ENCODE measurements at places on chromosomes 16 and 17.

DNA sequence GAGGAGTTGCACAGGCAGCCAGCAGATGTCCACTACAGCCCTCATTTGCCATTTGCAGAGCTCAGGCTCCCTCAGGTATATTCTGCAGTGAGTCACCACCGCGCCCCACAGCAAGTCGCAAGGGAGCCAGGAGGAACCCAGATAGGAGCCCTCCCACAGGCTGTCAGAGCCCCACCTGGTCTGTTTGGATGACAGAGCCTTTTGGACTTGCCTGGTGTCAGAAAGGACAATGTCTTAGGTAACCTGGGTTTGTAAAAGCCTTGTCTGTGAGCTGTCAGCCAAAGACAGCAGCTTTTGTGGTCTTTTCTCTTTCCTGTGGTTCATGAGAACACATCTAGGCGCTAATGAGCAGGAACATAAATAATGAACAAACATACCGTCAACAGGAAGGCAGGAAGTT, 70.9 kb downstream of the GNAO1 start:
- ATAC-seq: peak; percentile 38

GRCh38 chr17:78598013-78598471, 20.8 kb upstream of the DNAH17 start:
- no peak for ATAC-seq

GRCh38 chr16:29756654-29757053, 10.9 kb upstream of the C16orf54 start:
- peak; percentile 33 for ATAC-seq

GRCh38 chr17:6408276-6408675, 26.6 kb downstream of the AIPL1 start:
- no peak for ATAC-seq

DNA sequence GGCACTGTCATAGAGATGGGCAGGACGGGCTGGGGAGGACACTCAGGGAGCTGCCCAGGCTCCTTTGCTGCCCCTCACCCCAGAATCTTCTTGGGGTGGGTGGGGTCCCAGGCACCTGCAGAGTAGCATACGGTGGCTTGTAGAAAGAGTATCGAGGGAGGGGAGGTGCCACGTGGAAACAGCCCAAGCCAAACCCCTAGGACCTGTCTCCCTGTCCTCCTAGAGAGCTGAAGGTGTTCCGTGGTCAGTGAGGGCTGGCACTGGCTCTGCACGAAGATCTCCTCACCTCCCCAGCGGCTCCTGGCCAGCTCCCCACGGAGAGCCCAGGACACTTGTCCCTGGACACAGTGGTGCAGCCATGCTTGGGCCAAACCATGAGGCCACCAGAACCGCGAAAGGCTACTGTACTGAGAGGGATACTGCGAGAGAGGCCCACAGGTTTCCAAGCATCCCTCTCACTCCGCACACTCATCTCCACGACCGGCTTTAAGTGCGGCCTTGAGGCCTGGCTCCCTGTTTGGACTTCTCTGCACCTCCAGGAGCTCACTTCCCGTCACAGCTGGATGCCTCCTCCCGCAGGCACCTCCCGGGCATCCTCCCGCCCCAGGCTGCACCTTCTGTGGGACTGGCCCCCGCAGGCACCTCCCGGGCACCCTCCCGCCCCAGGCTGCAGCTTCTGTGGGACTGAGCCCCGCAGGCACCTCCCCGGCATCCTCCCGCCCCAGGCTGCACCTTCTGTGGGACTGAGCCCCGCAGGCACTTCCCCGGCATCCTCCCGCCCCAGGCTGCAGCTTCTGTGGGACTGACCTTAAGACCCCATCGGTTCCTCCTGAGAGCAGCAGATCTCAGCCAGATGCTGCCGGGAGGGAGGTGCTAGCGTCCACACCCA, 2.0 kb upstream of the MAFG start:
- no peak for ATAC-seq

DNA sequence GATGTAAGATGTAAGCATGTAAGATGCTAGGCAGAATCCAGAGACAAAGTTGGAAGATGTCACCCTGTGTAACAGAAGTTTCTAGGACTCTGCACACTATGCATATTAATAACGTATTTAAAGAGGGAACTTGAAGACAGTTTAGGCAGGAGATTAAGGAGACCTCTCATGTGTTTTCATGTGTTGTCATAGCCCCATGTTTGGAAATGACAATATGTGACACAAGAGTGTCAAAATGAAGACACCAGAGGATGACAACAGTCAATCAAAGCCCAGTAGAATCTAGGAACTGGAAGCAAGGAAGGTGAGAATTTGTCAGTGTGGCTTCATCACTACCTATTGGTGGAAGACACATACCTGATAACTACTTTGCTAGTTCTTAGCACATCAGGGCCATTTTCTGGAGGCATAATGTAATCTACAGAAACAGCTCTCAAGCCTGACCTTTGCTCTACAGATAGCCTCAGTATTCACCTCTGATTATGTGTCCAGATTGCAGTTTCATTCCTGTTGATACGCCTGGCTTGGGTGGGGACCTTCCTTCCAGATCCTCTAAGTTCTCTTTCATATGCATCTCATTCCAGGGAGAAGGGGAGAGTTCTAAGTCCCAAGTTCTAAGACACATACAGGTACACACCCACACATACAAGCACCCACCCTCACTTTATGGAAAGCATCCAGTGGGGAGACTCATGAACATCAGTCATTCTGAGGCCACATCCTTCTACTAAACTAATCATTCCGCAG, 26.3 kb downstream of the PMP22 start:
- ATAC-seq: peak; percentile 55

DNA sequence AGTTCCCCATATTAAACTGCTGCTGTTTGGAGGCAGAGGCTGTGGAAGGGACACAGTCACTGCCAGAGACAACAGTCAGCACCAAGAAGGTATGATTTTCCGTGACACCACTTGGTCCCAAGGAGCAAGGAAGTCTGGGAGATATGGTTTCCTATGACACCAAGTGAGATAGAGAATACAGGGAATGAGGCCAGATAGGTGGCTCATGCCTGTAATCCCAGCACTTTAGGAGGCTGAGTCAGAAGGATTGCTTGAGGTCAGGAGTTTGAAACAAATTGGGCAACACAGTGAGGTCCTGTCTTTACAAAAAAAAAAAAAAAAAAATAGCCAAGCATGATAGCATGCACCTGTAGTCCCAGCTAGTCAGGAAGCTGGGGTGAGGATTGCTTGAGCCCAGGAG, 90.8 kb downstream of the ABCC12 start:
- no peak for ATAC-seq

DNA sequence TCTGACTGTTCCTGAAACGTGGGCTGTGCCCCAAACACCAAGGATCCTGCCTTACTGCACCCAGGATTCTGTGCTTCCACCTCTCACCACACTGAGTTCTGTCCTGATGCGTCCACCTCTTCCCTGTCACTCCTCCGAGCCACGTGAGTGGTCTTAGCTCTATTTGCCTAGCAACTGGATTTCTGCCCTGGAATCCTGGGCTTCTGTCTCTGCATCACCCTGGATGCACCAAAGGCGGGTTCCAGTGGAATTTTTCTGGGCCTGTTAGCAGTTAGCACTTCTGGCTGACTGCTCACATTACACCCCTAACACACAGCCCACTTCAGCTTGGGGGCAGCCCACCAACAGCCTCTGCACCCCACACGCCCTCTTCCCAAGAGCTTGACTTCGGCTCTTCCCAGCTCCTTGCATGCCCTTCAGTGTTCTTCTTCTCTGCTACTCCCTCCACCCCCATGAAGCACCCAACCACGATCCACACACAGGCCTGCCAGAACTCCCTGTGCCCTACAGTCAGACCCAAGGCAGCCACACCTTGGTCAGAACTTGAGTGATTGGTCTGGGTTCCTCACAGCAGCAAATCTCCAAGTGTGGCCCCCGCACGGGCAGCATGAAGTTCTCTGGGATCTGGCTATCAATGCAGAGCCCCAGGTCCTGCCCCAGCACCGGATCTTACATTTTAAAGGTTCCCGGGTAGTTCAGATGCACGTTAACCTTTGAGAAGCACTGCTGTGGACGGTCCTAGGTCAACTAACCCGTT, 129.8 kb upstream of the RCVRN start:
- peak; percentile 92 for ATAC-seq

- ATAC-seq: no peak
Measured at GRCh38 chr16:68345958-68346635, 35.3 kb downstream of the PRMT7 start.

DNA sequence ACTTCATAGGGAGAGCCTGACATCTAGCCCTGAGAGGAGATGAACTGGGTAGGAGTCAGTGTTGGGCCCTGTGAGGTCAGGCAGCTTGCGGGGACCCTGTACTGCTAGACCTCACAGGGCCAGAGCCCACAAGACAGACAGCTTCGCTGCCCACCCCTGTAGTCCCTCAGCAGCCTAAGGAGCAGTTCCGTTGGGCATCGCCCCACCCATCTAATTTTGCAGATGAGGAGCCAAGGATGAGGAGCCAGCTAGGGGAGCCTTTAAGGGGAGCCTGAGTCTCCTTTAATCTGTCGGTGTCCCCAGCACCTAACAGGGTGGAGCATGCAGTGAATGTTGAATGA, 755 bp upstream of the TUFM start:
- ATAC-seq: peak; percentile 6

DNA sequence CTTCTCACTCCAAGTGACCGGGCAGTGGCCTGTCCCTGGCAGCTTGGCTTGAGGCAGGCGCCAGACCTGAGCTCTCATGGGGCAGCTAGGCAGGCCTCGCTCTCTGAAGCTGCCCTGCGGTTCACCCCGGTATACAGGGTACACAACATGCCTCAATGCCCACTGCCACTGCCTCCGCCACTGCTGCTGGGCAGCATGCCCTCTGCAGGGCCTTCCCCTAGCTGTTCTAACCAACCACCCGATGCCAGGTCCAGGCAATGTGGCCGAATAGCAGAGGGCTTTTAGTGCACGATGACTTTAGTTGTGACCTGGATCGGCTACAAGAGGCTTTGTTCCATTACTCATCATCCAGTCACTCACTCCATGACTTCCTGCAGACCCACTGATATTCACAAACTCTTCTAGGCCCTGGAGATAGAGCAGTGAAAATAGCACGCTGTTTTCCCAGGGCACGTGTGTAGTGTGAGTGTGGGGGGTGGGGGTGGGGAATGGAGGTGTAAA, 19.7 kb downstream of the CDC42EP4 start:
- ATAC-seq: peak; percentile 22

- ATAC-seq: peak; percentile 63
Measured at GRCh38 chr17:69525920-69526841, 111.7 kb downstream of the MAP2K6 start.

DNA sequence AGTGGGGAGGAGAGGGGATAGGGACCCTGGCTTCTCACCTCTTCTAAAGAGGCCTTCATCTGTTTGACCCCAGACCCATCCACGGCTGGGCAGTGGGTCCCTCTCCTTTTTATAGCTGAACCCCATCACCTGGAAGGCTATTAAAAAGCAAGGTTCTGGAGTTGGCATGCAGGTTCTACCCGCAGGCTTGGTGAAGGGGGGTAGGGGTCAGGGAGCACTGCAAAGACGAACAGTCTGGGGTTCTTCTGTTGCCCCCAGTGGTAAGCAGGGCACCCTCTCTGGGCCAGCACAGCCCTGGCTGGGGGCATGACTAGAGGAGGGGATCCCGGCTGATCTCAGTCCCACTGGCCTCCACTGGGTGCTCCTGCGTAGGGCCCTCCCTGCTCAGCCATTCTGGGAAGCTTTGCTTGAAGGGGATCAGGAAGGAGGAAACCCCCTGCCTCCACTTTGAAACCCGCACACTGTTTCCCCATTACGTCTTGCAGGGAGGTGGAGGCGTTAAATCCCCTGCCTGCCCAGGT, 13.6 kb downstream of the CMIP start:
- no peak for ATAC-seq

DNA sequence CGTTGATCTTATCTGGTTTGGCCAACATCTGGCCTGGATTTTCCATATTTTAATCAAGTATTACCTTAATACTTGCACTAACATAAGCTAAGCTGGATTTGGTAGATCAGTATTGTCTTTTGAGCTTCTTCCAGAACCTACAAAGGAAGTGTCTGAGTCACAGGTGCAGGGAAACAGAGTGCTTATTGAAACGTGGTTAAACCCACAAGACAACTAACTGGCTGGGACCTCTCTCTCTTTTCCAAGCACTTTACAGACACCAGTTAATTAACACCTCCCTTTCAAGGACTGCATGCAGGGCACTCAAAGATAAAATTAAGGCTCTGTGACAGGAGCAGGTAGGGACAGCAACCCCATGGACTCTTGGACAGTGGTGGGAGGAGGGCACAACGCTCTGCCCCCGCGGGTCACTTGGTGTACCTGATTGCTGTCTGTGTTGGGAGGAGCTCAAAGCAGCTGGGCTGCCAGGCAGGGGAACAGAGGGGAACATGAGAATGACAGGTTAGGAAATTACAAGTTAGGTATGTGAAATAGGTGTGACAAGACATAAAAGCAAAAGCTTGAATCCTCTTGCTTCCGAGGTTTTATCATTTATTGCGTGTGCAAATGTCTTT, 133.7 kb upstream of the MON1B start:
- no peak for ATAC-seq

DNA sequence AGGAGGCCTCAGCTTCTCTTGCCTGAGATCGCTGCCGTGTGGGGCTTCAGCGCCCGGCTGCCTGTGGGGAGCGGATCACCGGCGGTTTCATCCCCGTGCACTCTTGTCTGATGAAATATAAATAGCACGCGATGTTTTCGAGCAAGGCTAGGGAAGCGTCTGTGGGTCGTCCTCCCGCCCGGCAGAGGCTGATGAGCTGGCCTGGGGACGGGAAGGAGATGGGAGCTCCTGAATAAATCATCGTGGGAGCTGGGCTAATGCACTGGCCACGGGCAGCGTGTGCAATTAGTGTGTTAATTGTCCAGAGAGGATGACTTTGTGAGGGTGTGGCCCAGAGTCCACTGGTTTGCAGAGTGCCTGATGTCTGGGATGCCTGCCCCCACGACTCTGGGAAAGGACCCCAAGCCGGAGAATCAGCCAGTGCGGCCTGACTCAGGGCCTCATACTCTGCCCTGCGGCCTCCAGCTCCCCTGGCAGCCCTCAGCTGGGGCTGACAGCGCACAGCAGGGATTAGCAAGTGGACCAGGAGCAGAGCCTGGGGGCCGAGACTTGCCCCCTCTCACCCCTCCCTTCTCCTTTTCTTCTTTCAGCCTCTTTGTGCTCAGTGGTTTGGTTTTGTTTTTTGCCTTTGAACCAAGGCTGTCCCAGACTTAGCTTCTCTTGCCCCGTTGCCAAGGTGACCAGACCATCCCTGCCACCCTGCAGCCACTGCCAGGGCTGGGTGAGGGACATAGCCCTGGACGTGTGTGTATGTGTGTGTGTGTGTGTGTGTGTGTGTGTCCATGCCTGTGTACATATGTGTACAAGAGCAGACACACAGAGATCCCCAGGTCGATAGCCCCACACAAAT, 21.4 kb downstream of the KCNJ12 start:
- ATAC-seq: peak; percentile 89

- no peak for ATAC-seq
Measured at GRCh38 chr16:66064801-66065530, 301.5 kb upstream of the CDH5 start.

GRCh38 chr16:13904179-13904691, 15.7 kb upstream of the ERCC4 start:
- ATAC-seq: no peak

DNA sequence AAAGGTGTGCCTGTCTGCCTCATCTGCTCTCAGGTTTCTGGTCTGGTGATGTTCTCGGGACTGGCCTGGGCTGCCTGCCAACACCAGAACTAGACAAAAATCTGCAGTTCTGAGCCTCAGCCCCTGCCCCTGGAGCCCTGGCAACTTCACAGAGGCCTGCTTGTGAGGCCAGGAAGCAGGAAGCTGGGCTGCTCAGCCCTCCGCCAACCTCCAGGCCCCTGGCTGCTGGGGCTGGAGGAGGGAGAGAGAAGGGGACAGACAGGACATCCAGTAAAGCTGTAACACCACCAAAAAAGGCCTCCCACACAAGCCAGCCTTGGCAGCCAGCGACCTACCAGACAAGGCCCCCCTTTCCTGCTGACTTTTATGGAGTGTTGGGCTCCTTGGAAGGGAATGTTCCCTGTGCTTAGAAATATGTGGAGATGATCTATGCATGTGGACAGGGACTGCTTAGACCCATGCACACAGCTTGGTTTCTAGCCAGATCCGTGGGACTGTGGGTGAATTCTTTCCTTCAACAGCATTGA, 157.6 kb downstream of the XYLT1 start:
- no peak for ATAC-seq
